Kasumi-1 (cell line): ENCODE measurements at places on chromosomes 6 and 20.

GRCh38 chr20:44053046-44053445, 133.9 kb downstream of the JPH2 start:
- DNase-seq = no peak

GRCh38 chr6:31689249-31690110, 8.6 kb upstream of the LY6G5C start:
- DNase-seq = no peak

DNA sequence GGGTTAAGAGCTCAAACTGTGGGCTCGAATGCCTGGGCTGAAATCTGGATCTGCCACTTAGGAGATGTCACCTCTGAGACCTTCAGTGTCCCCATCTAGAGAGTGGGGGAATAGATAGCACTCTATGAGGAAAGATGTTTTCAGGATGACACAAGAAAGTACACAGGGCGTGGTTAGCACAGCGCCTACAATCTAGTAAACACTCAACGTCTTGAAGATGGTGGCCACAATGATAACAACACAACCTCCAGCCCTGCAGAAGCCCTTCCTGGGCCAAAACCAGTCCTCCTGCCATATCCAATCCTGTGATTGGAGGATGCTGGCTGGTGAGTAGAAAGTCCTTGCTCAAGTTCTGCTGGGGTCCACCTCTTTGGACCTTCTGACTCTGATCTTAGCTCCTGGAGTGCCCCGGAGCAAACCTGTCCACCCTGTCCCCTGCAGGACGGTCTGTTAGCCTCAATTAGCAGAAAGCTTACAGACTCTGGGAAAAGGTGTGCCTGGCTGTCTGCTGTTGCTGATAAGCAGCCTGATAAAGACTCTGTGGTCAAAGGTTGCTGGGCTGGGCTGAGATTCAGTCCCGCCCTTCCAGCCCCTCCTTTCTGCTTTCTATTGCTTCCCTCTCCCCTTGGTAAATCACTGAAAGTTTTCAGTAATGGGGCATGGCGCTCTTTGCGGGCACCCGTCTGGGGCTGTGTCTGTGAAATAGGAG, 8.2 kb downstream of the EDN3 start:
- no peak for DNase-seq

DNA sequence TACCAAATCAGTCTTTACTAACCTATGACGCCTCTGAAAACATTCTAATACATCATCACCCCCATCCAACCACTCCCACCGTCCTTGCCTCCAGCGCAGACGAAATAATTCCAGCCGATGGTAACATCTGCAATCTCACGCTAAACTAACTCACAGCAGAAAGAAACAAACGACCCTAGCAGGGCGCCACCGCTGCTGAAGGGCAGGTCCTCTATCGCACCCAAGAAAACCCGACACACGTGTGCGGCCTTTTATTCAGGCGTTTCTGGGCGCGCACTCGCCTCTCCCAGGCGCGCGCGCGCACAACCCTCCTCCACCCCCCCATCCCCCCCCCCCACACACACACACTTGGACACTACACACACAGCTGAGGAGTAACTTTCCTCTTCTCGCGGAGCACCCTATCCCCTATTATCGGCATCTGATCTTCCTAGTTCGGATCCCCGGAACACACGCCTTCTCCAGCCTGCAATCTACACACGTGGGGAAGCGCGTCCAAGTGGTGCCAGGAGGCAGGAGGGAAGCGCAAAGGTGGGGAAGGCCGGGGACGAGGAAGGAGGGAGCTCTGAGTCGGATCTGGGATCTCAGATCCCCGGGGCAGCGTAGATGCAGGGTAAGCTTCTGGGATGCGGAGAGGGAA, 1.4 kb downstream of the GFOD1 start:
- peak; percentile 73 for DNase-seq

GRCh38 chr6:130240232-130240631, 17.5 kb upstream of the SAMD3 start:
- DNase-seq = no peak

DNA sequence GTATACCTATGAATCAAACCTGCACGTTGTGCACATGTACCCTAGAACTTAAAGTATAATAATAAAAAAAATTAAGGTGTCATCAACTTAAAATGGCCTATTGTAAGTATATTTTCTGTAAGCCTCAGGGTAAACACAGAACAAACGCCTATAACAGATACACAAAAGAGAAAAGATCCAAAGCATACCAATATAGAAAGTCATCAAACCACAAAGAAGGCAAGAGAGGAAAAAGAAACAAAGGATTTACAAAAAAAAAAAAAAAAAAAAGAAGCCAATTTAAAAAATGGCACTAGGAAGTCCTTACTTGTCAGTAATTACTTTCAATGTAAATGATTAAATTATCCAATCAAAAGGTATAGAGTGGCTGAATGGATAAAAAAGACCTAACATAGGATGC, 24.6 kb upstream of the ASF1A start:
- no peak for DNase-seq

DNA sequence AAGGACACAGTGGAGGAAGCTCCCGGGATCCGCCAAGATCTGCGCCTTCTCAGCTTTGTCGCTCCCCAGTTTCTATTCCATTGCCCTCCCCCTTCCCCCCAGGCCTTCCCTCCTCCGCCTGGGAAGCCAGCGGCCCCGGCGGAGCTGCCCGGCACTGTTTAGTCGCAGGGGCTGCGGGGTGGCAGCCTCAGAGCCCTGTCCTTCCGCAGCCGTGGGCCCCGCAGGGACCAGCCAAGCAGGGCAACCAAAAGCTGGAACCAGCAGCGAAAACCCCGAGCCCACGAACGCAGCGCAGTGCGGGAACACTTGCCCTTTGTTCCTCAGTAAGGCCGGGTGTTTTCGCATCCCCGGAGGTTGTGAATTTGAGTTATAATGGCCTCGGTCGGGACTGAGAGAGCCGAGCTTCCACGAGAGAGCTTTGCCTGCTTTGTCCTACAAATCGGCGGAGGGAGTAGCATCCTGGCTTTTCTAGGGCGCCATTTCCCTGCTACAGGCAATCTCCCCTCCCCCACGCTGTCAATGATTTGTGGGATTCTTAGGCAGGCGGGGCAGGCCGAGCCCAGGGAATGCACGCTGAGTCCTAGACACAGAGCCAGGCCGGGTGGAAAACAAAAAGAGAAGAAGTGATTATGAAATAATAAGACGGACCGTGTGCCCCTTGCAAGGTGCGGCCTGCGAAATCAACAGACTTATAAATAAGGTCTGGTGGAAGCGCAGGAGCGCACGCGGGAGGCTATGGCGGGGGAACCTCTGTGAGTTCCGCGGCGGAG, 4.0 kb upstream of the TUBB2B start:
- no peak for DNase-seq
